ENCODE measurements at places on chromosomes 4 and X.

DNA sequence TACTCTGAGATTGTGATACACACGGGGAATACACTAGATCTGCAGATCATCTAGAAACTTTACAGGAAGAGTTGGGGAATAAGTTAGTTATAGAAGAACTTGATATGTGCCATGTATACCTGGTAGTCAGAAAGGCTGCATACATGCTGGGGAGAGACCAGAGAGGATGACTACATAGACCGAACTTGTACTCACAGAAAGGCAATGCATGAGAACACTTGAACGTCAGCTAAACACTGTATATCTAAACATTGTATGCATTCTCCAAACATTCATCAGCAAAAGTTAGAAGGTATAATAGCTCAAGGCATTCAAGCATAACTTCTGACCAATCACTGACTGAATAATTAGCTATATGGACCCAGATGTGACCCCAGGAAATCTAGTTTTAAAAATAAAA is 78.0 kb upstream of the PDHA2 start:
- no peak for DNase-seq

- DNase-seq, result peak; percentile 83
Measured at GRCh38 chr4:151014521-151015458, at the start of gene LRBA. LRBA (minus strand) TSS chr4:151015284; CDS start chr4:151014642, 642 bp downstream.

DNA sequence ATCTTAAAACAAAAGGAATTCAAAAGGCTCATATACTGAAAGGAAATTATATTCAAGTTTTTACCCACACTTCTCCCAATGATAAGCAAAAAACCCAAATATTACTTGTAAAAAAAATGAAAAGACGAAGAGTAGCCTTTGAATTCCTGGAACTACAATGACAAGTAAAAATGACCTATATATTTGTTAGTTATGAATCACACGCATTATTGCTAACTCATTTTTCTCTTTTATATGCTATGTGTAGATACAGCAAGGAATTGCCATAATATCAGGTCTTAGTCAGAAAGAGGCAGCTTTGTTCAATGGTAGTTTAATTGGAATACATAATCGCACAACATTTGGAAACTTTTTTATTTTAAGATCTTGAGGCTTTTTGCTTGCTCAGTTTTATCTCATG is 22.7 kb upstream of the ASB5 start:
- no peak for DNase-seq

DNA sequence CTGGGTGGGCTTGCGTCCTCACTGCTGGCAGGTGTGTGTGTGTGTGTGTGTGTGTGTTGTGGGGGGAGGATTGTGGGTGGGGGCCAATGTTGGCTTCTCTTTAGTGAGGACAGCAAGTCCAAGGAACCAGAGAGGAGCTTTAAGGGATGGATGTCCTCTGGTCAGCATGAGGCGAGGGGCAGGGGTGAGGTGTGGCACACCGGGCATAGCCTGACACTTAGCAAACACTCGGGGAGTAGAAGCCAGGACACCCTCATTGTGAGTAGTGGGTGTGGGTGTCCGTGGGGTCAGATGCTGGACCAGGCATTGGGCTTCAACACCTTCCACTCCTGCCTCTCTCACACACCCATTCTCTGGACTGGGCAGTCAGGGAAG is 2.8 kb downstream of the SORCS2 start:
- no peak for DNase-seq

GRCh38 chr4:84496331-84496705 is 2.8 kb downstream of the NKX6-1 start:
- DNase-seq, result no peak
